ENCODE measurements at places on chromosomes 12 and 14.

DNA sequence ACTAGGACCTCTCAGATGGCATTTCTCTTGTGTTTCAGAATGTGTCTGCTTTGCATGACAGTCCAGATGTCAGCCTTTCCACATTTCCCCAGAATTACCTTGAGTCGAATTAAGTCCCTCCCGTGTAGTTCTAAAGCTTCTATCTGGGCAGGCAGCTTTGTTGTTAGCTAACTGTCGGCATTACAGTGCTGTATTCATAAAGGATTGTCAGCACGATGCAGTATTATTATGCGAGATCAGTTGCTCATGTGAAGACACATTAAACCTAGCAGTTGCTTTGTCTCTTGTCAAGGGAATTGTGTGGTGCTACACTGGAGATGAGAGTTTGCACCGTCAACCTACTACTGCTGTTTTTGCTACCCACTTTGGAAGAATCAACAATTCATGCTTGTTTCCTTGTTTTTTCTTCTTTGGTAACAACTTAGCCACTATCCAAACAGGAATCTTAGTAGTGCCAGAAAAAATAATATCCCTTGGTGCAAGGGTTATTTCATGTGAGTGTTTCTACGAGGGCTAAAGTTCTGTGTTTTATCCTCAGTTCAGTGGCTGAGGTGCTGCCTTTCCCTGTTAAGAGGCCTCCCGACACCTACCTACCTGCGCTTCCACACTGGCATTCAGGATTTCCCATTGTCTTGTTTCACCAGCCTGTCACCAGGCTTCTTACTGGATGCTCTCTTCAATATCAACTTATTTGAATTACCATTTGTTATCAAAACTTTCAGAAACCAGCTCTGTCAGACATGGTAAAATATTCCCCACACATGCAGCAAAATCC is 297.9 kb upstream of the G2E3 start:
- DNase-seq: no peak

DNA sequence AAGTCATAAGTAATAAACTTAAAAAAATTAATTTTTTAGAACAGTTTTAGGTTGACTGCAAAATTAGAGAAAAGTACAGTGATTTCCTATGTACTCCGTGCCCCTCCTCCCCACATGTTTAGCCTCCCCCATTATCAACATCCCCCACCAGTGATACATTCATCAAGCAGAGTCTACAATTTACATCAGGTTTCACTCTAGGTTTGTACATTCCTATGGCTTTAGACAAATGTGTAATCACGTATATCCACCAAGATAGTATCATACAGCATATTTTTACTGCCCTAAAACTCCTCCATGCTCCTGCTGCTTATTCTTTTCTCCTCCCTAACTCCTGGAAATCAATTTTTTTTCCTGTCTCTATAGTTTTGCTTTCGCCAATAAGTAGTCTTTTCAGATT is 438.7 kb downstream of the LRFN5 start:
- no peak for DNase-seq

- no peak for DNase-seq
Observed at GRCh38 chr12:6090803-6091202, 33.7 kb downstream of the VWF start.

GRCh38 chr12:113786107-113786506 is 180.0 kb downstream of the RBM19 start:
- DNase-seq: no peak

DNA sequence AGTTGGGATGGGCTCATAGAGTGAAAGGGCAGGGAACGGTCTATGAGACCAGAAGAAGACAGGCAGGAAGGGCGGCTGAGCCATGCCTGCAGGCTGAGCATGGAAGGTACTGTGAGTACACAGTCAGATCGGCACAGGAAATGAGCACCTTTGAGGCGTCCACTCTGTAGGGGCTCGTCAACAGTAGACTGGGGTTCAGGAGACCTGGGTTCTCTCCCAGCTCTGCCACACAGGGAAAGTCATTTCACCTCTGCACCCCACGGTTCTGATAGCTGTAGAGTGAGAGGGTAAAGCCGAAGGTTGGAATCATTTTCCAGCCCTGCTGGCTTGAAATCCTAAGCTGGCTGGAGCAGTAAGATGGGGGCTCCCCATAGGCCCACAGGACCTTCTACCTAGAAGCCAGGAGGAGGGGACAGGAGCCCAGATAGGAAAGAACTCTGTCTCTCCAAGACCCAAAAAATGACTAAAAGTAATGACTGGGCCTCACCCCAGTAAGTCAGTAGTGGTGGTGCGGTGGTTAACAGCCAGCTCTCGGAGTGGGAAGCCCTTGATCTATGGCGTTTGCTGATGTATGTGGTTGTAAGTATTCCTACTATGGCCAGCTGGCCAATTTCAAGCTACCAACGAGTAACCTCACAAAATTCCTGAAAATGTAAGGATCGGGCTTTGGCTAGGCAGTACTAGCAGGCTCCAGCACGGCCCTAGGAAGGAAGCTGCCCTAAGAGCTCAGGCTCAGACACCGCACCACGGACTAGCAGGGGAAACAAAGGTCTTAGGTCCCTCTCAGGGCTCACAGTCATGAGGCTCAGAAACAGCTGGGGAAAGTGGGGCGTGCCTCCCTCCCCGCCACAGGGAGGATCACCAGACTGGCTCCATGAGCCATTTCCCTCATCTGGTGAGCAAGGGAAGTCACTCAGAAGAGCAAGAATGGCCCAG is 10.3 kb upstream of the CD27 start:
- DNase-seq: no peak

GRCh38 chr12:92558806-92559205 is 144.0 kb upstream of the PLEKHG7 start:
- DNase-seq: no peak

DNA sequence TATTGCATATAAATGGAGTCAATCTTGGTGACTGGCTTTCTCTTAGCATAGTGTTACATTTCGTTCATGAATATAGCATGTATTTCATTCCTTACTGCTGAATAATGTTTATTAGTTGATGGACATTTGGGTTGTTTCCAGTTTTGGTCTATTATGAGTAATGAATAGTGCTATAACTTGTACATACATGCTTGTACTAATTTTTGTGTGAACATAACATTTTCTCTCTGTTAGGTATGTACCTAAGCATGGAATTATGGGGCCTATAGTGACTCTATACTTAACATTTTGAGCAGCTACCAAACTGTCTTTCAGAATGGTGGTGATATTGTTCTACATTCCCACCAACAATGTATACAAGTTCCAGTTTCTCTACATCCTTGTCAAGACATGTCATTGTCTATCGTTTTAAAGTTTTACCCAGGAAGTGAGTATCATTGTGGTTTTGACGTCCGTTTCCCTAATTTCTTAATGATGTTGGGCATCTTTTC is 23.1 kb downstream of the ATP2A2 start:
- DNase-seq: no peak

DNA sequence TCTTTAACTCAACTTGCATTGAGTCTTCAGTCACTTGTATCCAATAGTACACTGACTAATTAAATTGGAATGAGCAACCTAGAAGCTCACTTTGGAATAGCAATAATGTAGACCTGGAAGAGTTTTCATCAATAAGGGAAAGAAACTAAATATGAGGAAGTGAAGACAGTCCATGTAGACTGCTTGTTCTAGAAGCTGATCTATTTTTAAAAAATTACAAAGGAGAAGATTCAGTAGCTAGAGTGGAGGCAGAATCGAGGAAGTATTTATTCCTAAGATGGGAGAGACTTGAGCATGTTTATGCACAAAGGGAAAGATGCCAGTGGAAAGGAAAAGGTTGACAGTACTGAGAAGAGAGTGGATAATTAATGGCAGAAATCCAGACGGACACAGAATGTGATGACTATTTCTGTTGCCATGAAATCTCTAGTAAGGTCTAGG is 156.3 kb upstream of the PDE3A start:
- peak; percentile 23 for DNase-seq

GRCh38 chr12:54390668-54391551 is 6.4 kb upstream of the ZNF385A start:
- no peak for DNase-seq

- DNase-seq: no peak
Observed at GRCh38 chr12:88435334-88436076, 144.8 kb downstream of the KITLG start.

- peak; percentile 75 for DNase-seq
Observed at GRCh38 chr14:64708148-64709004, 4.2 kb downstream of the PLEKHG3 start.

DNA sequence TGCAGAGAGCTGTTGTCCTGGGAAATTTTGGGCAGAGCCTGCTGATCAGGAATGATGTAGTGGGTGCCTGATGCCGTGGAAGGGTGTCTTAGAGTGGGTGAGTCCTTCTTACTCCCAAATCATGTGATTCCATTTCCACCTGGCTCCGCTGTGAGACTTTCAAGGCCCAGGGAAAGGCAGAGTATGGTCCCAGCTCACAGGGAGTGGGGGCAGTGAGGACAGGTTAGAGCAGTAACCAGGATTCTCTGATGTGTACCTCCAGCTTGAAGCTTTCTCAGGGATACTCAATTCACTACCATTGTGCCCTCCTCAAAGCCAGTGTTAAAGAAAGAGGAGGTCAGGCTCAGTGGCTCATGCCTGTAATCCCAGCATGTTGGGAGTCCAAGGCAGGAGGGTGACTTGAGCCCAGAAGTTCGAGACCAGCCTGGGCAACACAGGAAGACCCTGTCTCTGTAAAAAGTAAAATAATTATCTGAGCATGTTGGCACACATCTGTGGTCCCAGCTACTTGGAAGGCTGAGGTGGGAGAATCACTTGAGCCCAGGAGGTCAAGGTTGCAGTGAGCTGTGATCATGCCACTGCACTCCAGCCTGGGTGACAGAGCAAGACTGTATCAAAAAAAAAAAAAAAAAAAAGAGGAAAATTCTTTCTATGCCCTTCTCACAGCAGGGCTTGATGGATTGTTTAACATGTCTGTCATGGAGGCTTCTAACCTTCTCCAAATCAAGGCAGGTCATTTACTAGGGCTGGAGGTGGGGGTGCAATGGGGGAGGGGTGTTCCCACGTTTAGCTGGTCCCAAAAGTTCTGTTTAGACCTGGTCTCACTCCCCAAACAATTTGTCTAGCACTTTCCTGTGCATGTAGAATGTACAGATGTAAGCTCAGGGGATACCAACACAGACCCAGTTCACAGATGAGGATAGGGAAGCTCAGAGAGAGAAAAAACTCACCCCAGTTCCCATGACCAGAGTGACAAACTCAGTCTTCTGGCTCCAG is 12.5 kb upstream of the IQSEC3 start:
- peak; percentile 1 for DNase-seq

DNA sequence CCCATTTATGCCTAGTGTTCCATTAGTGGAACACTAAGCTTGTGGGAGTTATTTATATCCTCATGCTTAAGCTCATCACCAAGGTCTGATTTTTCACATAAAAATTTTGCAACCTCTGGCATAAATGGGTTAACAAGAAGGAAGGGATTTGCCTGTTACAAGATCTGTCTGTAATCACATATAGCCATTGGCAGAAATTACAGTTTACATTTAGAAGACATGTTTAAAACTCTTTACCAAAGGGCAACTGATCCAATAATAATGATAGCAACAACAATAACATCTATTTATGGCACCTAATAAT is 422.9 kb downstream of the ZFP36L1 start:
- DNase-seq: no peak

All from inflammatory macrophage (primary cell).